Activated CD8-positive, alpha-beta T cell treated with anti-CD3 and anti-CD28 coated beads, Interleukin-2, amount 10 ng/mL, durations not matched to agents 7 days and 5 days (primary cell): ENCODE measurements at places on chromosomes 5 and 9.

- H3K27me3 ChIP-seq: no peaks in the 10 kb centered on the region
- peaks cover 42% of the 10 kb centered on the region for H3K4me1 ChIP-seq
- H3K4me3 ChIP-seq: no peak overlapping the region
- DNase-seq: no peak
- no peaks in the 10 kb centered on the region for H3K36me3 ChIP-seq
Measured at GRCh38 chr9:93138171-93138764, 4.2 kb upstream of the NINJ1 start.

GRCh38 chr5:84091127-84091799 lies 293.4 kb downstream of the EDIL3 start:
- no peaks in the 10 kb centered on the region for H3K4me1 ChIP-seq
- H3K36me3 ChIP-seq: no peaks in the 10 kb centered on the region
- H3K27ac ChIP-seq: no peak overlapping the region
- DNase-seq: no peak

GRCh38 chr5:177100714-177101121 lies 14.0 kb downstream of the FGFR4 start:
- no peak for DNase-seq
- H3K27ac ChIP-seq: no peak overlapping the region
- no peak overlapping the region for H3K4me3 ChIP-seq
- no peaks in the 10 kb centered on the region for H3K4me1 ChIP-seq
- no peaks in the 10 kb centered on the region for H3K36me3 ChIP-seq

DNA sequence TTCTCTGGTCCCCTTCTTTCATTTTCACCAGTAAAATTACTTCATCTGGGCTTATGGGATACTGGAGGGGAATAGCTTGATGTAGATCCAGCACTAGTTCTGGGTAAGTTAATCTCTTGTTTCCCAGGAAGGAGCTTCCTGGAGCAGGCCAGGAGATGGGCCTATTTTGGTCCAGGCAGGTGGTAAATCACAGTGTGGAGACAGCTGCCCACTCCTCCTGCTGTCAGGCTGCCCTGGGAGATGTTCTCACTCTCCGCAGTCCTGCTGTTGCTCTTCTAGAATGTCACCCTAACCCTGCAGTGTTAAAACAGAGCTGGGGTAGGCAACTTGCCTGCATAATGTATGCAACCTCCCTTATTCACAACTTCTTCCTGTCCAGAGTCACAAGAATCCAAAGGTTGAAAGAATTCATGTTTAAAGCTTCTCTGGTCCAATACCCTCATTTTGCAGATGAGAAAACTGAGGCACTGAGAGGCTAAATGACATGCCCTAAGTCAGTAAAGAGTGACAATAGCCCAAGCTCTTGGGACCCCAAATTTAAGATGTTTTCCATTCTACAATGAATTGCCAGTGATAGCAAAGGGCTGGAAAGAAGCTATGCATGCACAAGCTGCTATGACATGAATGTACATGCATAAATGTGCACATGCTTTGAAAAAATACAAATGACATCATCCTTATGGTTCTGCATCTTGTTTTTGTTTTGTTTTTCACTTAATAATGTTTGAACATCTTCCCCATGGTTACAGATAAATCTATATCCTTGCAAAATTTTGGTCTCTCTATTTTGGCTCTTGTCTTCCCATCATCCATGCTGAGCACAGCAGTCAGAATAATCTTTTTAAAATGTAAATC lies 71.8 kb upstream of the ADRA1B start:
- no peak overlapping the region for H3K27ac ChIP-seq
- no peak for DNase-seq
- H3K36me3 ChIP-seq: no peaks in the 10 kb centered on the region

DNA sequence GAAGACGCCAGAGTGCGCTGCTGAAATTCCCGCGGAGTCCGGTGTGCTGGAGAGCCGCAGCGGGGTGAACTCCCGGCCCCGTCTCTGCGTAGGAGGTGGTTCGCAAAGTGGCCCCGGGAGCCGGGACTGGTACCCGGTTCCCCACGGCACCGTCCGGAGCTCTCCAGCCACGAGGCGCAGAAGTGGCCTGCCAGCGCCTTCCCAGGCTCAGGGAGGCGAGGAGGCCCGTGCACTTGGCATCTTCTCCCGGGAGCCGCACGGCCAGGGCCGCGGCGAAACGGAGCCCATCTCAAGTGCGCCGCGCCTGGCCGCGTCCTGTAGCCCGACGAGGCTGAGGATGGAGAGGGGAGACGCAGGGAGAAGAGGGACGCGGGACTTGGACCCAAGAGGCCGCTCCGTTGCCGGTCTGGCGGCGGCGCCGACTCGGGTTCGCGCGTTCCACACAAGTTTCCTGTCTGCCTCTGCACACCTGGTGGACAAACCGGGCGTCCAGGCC lies 1.1 kb upstream of the IRX1 start:
- peaks cover 2% of the 10 kb centered on the region for H3K4me1 ChIP-seq
- H3K27me3 ChIP-seq: peaks cover 65% of the 10 kb centered on the region
- no peak for DNase-seq
- H3K36me3 ChIP-seq: peaks cover 19% of the 10 kb centered on the region

GRCh38 chr9:114746591-114747346 lies 59.1 kb downstream of the TNFSF15 start:
- no peak for DNase-seq
- peaks cover 19% of the 10 kb centered on the region for H3K36me3 ChIP-seq
- H3K4me1 ChIP-seq: peaks cover 14% of the 10 kb centered on the region
